ENCODE measurements at places on chromosomes 2 and 18.

- DNase-seq, result no peak
Observed at GRCh38 chr2:36125702-36126101, 229.9 kb upstream of the CRIM1 start.

- peak; percentile 26 for DNase-seq
Observed at GRCh38 chr2:140639628-140640027, 1491.2 kb downstream of the LRP1B start.

DNA sequence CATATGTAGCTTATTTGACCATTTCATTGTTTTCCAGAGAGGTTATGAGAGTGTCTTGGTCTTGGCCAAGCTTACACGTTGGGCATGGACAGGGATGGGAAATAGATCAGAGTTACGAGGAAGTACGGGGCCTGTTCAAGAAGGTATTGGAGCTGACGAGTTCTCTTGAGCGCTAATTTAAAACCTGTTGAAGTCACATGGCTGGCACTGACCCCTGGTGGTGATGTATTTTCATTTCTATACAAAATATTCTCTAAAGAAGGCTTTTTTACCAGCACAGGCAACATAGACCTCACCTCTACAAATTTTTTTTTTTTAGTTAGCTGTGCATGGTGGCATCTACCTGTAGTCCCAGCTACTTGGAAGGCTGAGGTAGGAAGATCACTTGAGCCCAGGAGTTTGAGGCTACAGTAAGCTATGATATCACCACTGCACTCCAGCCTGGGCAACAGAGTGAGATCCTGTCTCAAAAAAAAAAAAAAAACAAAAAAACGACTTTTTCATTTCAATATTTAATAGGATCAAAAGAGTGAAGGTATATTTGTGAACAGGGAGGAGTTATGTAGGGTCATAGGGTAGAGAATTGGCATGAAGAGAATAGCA, 19.6 kb downstream of the UGP2 start:
- DNase-seq, result peak; percentile 33

GRCh38 chr2:71679491-71679890, 226.1 kb downstream of the DYSF start:
- DNase-seq, result peak; percentile 57

DNA sequence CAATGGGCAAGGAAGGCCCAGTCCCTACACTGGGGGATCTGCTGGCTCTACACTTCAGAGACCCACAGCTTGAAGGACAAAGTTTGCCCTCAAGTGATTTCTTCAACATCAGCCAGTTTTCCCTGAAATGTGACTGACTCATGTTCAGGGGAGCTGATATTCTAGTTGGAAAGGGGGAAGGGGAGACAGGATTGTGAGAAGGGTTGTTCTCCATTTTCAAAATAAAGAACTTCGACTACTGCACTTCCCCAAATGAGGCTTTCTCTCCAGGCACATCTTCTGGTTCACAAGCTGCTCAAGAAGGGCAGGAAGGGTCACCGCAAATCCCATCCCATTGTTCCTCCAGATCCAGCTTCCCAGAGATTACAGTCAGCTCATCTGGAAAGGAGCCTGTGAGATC, 117.6 kb downstream of the BCL2L11 start:
- DNase-seq, result no peak

DNA sequence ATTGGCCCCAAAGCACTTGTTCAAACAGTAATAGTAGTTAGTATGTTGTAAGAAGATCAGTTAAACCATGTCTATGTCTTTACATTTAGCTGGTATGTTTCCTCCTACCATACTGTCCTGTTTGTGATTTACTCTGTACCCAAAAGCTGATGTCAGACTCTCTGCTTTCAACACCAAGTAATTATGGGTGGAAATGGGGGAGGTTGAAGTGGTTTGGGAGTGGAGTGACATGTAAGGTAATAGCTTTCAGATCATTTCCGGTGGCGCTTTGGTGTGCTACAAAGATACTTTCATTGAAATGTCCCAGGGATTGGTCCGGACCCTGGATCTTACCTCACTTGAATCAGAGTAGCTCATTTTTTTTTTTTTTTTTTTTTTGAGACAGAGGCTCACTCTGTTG, 39.7 kb upstream of the TGIF1 start:
- no peak for DNase-seq

DNA sequence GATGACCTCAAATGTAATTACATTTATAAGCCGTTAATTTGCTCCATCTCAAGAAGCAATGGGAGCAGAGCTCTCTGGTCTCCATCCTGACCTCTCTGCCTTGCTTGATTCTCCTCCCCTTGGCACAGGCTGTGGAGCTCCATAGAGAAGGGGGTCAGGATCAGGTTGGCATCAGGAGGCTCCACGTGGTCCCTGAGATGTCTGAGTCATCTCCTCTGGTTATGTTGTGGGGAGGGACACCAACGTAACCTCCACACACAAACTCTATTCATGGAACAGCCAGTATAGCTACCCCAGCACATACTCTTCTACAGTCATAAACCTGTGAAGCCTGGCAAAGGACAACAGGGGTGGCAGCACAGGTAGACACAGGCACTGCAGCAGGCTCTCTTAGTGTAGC, 29.0 kb downstream of the TRABD2A start:
- no peak for DNase-seq
